ENCODE measurements at places on chromosomes 2 and 18.

GRCh38 chr18:33576999-33577646, 896 bp upstream of the ASXL3 start:
- no peak for DNase-seq

GRCh38 chr2:25814681-25815080, 63.6 kb downstream of the ASXL2 start:
- DNase-seq: no peak

GRCh38 chr2:109407276-109408042, 206.3 kb downstream of the SEPTIN10 start:
- no peak for DNase-seq

DNA sequence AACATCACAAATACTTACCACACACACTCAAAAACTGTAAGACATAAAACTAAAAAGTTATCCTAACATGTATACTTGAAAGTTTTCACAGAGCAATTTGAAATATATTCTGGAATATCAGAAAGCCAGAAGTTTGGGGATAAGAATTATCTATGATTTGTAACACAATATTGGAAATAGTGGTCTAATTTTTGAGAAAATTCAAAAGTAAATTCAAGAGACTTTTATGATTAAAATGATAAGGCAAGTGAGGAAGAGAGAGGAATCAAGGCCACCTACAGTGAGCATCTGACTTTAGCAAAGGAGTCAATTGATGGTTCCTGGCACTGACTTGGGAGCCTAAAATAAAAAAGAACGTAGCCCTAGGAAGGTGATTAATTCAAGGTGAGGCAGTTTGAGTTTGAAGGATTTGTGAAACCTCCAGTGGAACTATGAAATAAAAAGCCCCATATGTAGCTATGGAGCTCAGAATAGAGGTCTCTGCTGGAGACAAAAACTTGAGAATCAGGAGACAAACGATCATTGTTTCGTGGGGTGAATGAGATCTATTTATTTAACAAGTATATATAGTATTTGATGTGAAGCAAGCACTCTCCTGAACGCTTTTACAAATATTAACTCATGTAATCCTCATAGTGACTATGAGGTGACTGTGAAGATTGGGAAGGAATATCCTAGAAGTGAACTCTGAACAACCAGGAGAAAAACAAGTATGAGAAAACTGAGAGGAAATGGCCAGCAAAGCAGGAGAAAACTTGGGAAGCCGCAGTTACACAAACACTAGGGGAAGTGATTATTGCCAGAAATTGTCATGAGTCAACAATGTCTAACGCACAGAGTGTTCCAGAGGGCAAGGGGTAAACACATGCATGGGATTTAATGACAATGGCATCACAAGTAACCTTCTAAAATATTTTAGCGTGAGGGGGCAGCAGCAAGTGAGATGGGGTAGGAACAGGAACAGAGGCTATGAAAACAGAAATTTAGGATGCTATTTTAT, 12.8 kb downstream of the TFPI start:
- DNase-seq: no peak

GRCh38 chr2:128384956-128385355, 66.3 kb upstream of the HS6ST1 start:
- DNase-seq: no peak

DNA sequence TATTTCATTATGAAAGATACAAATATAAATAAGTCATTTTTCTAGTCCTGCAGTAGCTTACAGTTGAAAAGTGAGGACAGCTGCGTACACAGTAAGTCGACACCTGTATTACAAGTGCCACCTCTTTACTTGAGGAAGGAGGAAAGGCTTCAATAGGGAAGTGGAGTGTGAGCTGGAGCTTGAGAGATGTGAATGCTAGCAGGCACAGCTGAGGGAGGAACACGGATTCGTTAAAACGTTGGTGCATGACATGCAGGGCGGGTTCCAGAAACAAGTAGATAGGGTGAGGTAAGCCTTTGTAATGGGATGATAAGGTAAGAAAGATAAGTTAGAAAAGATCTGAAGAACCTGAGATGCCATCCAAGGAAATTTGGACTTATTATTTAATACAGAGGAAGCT, 98.1 kb upstream of the CSRNP3 start:
- DNase-seq: peak; percentile 18

DNA sequence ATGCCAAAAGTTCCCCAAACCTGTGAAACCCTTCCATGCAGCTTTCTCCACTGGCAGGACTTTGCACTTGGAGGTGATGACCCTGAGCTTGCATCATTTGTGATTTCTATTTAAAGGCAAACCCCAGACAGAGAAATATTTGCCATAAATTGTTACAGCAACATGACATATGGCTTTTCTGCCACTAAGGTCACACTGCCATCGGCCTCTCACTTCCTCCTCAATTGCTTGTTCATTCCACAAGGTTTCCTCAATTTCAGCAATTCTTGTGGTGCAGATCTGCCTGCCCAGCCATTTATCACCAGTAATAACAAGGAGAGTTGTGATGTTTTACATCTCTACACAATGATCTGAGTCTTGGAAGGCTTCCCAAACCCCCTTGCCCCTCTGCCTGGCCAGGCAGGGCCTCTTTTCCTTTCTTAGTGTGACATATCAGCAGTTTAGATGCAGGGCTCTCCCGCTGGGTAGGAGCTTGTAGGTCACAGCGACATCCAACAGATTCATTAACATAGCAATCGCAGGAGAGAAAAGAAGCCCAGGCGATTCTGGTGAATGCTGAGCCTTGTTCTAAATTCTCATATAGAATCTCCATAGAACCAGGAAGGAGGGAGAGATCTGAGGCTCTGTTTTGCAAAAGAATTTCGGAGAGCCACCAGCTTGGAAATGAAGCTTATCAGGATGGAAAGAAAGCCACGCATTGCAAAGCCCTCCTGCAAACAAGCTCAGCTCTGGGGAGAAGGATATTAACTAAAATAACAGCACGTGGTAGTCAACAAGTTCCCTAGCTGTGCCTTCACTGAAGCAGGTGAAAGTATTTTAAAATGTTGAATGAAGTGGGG, 46.7 kb upstream of the ITGA6 start:
- DNase-seq: no peak

DNA sequence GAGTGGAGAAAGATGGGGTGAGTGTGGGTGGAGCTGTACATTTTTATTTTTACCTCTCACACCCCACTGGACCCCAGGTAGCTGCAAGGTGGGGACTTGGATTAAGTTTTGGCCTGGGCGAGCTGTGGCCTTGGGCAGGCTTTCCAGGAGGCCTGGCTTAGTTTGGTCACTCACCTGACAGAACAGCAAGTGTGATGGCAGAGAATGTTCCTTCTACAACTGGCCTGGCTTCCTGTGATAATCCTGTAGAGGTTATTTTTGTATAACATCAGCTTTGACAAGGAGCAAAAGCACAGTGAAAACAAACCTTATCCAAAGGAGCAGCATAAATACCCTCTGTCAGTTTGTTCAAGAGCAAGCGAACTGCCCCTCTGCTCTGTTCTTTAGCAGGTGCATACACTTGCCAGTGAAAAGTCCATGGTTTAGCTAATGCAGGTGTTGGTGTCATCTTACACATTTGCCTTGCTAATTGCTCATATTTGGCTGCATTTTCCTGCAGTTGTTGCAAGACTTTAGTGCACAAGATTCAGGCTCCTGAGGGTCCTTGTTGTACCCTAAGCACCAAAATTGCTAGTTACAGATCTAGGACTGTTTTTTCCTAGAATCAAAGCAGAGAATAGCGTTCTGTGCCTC, 6.3 kb downstream of the THNSL2 start:
- no peak for DNase-seq

GRCh38 chr18:24514439-24514838, 54.0 kb downstream of the HRH4 start:
- peak; percentile 76 for DNase-seq

- no peak for DNase-seq
These were observed 28.6 kb downstream of the ITM2C start for GRCh38 chr2:230893338-230893737.

DNA sequence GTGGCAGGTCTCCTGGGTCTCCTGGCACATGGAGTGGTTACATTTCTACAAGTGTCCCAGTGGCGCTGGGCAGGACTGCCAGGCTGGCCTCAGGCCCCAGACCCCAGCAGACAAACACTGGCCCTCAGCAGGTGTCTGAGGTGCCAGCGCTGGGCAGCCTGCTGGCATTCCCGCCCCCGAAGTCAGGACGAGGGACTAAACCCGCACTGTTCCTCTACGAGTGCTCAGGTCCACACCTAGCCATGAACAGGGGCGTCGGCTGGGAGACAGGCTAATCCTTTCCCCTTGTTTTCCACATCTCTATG, 12.8 kb downstream of the SNED1 start:
- DNase-seq: no peak

GRCh38 chr2:64283641-64284361, 139.6 kb upstream of the PELI1 start:
- DNase-seq: no peak
